ENCODE measurements at places on chromosomes 13 and 19. TPM values are rescaled to one million over a fixed set of nuclear protein-coding genes. Genes with fewer than 3 reads are reported as not detected.

Gene KCNRG
- polyA plus RNA-seq: not detected

Gene SIGLECL1
- not detected for polyA plus RNA-seq

Gene KCNC3
- 0.04 TPM for polyA plus RNA-seq

Gene SULT2A1
- not detected for polyA plus RNA-seq

Gene APOC4
- not detected for polyA plus RNA-seq

- H3K27me3 ChIP-seq: no peaks in the 10 kb centered on the region
- H3K36me3 ChIP-seq: peaks cover 53% of the 10 kb centered on the region
- peaks cover 44% of the 10 kb centered on the region for H3K4me1 ChIP-seq
- DNase-seq: peak; percentile 2
- peak overlapping the region; percentile 78 for H3K27ac ChIP-seq
These were observed 37.1 kb downstream of the AP1M1 start for GRCh38 chr19:16234552-16235445.

DNA sequence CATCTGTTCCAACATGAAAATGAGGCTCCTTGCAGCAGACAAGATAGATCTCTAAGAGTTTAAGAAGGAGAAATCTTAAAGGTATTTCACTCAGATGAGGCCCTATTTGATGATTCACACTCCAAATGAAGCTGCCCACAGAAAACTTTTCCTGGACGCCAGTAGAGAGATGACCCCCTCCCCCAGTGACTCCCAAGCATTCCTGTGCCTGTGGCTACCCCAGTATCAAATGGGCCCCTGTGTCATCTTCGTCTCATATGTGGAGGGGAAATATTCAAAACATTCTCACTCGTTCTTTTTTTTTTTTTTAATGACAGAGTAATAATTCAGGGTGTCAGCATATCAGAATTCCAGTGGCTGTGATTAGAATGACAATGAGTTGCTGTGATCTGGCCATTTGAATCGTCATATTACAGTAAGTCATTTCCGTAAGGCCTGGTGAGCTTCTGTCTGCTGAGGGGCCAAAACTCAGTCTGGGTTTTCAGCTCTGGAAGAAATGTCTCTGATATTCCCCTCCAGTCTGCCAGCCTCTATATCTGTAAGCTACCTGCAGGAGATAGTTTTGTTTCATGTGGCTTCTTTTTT lies 194.7 kb downstream of the URI1 start:
- no peaks in the 10 kb centered on the region for H3K36me3 ChIP-seq
- H3K27me3 ChIP-seq: no peaks in the 10 kb centered on the region
- H3K4me1 ChIP-seq: no peaks in the 10 kb centered on the region
- no peak overlapping the region for H3K4me3 ChIP-seq
- no peak for DNase-seq

- DNase-seq: no peak
- H3K27me3 ChIP-seq: no peaks in the 10 kb centered on the region
- no peaks in the 10 kb centered on the region for H3K36me3 ChIP-seq
- peaks cover 13% of the 10 kb centered on the region for H3K4me1 ChIP-seq
- no peak overlapping the region for H3K27ac ChIP-seq
- no peak overlapping the region for H3K4me3 ChIP-seq
These were observed 2.5 kb downstream of the URI1 start for GRCh38 chr19:29944390-29945012.

DNA sequence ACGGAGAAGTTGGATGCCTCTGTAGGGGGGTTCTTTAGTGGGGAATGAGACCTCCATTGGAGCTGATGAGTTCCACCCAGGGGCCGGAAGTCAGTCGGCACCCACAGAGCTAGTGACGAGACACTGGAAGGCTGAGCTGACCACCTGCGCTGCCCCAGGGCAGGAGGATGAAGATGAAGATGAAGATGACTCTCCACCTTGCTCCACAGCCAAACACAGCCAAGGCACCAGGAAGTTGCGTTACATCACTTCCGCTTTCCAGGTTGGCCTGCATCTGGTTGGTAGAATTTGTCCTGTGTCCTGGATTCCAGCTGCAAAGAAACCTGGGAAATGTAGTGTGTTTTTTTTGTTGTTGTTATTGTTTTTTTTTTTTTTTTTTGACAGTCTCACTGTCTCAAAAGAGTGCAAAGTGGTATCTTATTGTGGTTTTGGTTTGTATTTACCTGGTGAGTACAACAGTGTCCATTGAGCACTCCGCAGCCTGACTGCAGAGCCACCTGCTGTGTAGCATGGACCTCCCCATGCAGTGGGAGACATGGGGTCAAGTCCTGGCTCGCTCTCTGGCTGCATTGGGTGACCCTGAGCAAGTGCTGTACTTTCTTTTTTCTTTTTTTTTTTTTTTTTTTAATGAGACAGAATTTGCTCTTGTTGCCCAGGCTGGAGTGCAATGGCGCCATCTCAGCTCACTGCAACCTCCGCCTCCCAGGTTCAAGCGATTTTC lies 1.9 kb downstream of the TBC1D17 start:
- H3K4me1 ChIP-seq: peaks cover 25% of the 10 kb centered on the region
- peak overlapping the region; percentile 38 for H3K27ac ChIP-seq
- no peaks in the 10 kb centered on the region for H3K27me3 ChIP-seq

- H3K4me3 ChIP-seq: no peak overlapping the region
- H3K27ac ChIP-seq: no peak overlapping the region
- H3K4me1 ChIP-seq: no peaks in the 10 kb centered on the region
- DNase-seq: no peak
- H3K36me3 ChIP-seq: no peaks in the 10 kb centered on the region
These were observed 168.1 kb downstream of the PCDH17 start for GRCh38 chr13:57799624-57800023.

- H3K27ac ChIP-seq: no peak overlapping the region
- H3K27me3 ChIP-seq: no peaks in the 10 kb centered on the region
- no peaks in the 10 kb centered on the region for H3K36me3 ChIP-seq
- peaks cover 10% of the 10 kb centered on the region for H3K4me1 ChIP-seq
- peak; percentile 85 for DNase-seq
These were observed 51.5 kb downstream of the INSR start for GRCh38 chr19:7242601-7243258.

DNA sequence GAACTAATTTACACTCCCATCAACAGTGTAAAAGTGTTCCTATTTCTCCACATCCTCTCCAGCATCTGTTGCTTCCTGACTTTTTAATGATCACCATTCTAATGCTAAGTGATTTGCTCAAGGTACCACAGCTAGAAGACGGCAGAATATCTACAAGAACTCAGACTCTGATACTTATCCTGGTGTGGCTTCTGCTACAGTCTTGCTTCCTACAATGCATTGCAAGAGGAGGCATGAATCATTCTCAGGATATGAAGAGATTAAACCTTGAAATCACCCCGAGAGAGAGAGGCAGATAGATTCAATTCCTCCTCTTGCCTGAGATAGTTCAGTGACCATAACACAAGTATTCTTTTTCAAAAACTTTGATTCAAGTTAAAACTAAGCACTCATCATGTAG lies 306.4 kb downstream of the TBC1D4 start:
- H3K36me3 ChIP-seq: no peaks in the 10 kb centered on the region
- no peak for DNase-seq
- no peak overlapping the region for H3K27ac ChIP-seq
- H3K27me3 ChIP-seq: no peaks in the 10 kb centered on the region
- H3K4me1 ChIP-seq: no peaks in the 10 kb centered on the region
- no peak overlapping the region for H3K4me3 ChIP-seq

DNA sequence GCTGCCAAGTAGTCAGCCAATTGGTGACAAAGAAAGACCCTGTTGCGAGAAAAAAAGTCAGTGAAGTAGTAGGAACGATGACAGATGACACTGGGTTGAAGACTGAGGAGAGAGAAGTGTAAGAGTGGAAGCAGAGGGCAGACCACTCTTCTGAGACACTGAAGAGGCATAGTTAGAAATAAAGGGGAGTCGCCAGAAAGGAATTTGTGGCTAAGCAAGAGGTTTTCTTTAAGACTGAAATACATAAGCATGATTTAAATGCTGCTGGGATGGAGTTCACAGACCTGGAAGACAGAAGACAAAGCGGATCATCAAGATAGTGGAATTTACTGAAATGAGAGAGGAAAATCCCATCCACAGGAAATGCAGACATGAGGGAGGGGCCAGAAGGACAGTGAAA lies 56.2 kb upstream of the USPL1 start:
- H3K4me3 ChIP-seq: no peak overlapping the region
- no peaks in the 10 kb centered on the region for H3K36me3 ChIP-seq
- DNase-seq: no peak
- H3K27me3 ChIP-seq: no peaks in the 10 kb centered on the region

GRCh38 chr19:45528744-45529419 lies 21.6 kb downstream of the VASP start:
- no peak overlapping the region for H3K27ac ChIP-seq
- H3K27me3 ChIP-seq: no peaks in the 10 kb centered on the region
- H3K4me1 ChIP-seq: peaks cover 39% of the 10 kb centered on the region
- DNase-seq: no peak
- peaks cover 41% of the 10 kb centered on the region for H3K36me3 ChIP-seq
- no peak overlapping the region for H3K4me3 ChIP-seq

DNA sequence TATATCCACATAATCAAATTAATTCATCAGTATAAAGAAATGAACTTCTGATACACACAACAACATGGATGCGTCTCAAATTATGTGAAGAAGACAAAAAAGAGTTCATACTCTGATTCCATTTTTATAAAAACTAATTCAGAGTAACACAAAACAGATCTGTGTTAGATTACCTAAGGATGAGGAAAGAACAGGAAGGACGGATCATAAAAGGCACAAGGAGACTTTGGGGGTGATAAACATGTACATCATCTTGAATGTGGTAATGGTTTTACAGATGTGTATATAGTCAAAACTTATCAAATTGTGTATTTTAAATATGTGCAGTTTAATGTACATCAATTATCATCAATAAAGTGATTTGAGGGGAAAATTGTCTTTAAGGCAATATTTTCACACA lies 59.9 kb upstream of the DOCK9 start:
- no peaks in the 10 kb centered on the region for H3K36me3 ChIP-seq
- DNase-seq: no peak
- no peak overlapping the region for H3K4me3 ChIP-seq
- H3K4me1 ChIP-seq: no peaks in the 10 kb centered on the region

GRCh38 chr19:15479391-15480345 lies at the start of gene PGLYRP2:
PGLYRP2 (minus strand) TSS chr19:15479501; CDS start chr19:15479371, 130 bp downstream.
- H3K4me1 ChIP-seq: no peaks in the 10 kb centered on the region
- H3K36me3 ChIP-seq: no peaks in the 10 kb centered on the region
- no peak within 1 kb of the TSS for H3K4me3 ChIP-seq
- no peak within 1 kb of the TSS for H3K27ac ChIP-seq
- DNase-seq: peak; percentile 41

DNA sequence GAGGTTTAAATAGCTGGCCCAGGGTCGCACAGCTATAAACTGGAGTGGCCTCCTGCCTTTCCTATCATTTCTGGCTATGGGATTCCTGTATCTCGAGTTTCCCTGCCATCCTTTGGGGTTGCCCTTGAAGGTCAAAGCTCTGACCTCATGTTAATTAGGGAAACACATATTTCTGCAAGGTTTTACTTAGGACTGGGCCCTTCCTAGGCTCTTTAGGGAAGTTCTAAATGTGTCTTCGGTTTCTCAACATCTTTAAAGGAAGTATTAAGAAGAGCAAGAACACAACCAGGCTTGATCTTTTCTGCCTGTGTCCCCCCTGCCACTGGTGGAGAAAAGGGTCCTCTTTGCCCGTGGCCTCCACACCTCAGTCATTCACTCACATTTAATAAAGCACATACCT lies 10.8 kb downstream of the LCP1 start:
- peak overlapping the region; percentile 90 for H3K27ac ChIP-seq
- peak; percentile 51 for DNase-seq
- H3K4me1 ChIP-seq: peaks cover 100% of the 10 kb centered on the region
- H3K36me3 ChIP-seq: peaks cover 35% of the 10 kb centered on the region
- H3K27me3 ChIP-seq: no peaks in the 10 kb centered on the region

DNA sequence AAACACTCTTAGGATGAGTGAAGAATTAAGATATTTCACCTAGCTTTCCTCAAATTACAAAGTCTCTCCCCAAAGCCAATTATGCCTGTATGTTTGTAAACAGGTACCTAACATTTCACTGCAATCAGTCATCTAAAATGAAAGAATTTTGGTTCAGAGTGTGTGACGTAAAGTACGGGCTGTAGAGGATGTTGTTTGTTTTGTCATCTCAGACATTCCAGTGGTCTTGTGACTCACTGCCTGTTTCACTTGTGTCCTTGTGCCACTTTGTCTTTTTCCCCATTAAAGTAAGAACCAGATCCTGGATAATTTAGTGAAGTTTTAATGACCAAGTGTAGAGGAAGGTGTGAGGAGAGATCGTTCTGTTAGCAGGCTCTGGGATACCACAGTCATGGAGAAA lies 28.6 kb upstream of the EID2 start:
- H3K27ac ChIP-seq: no peak overlapping the region
- peaks cover 8% of the 10 kb centered on the region for H3K27me3 ChIP-seq
- H3K4me1 ChIP-seq: no peaks in the 10 kb centered on the region
- DNase-seq: no peak
- no peaks in the 10 kb centered on the region for H3K36me3 ChIP-seq

DNA sequence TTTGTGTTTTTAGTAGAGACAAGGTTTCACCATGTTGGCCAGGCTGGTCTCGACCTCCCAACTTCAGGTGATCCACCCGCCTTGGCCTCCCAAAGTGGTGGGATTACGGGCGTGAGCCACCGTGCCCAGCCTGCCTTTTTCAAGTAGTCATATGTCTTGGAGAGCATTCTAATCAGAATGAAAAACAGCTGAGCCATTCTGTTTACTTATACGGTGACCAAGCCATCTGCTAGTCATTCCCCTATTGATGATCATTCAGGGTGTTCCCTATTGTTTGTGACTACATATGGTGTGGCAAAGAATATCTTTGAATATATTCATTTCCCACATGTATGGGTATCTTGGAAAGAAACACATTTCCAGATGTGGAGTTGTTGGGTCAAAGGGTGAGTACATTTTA lies 17.2 kb downstream of the BLOC1S3 start:
- no peaks in the 10 kb centered on the region for H3K4me1 ChIP-seq
- H3K27ac ChIP-seq: no peak overlapping the region
- no peaks in the 10 kb centered on the region for H3K36me3 ChIP-seq
- H3K27me3 ChIP-seq: no peaks in the 10 kb centered on the region

- no peaks in the 10 kb centered on the region for H3K36me3 ChIP-seq
- DNase-seq: no peak
- H3K27me3 ChIP-seq: no peaks in the 10 kb centered on the region
- H3K4me1 ChIP-seq: peaks cover 8% of the 10 kb centered on the region
- no peak overlapping the region for H3K27ac ChIP-seq
These were observed 141.7 kb upstream of the SERP2 start for GRCh38 chr13:44231786-44232516.

DNA sequence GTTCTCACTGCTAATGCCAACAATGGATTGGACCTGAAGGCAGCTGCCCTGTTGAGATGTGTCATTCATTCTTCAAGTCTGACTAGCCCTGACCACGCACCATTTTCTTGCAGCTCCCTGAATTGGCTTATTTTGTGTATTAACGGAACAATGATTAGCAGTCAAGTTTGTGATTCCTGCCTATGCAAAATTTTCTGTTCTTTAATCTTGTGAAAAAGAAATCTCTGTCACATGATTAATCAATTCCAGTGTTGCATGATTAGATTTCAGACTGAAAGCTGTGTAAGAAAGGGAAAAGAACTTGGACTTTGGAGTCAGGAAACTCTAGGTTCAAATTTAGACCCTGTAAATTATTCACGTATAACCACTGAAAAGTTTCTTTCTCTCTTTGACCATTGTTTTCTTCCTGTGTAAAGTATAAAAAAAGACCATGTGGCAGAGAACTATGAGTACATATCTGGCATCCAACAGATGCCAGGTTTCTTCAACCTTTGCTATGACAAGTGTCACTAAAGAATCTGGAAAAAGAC lies 64.5 kb upstream of the SLC10A2 start:
- H3K4me3 ChIP-seq: no peak overlapping the region
- H3K36me3 ChIP-seq: no peaks in the 10 kb centered on the region
- DNase-seq: no peak
- H3K27me3 ChIP-seq: no peaks in the 10 kb centered on the region
- H3K27ac ChIP-seq: no peak overlapping the region

GRCh38 chr19:46033401-46033800 lies 7.4 kb downstream of the IGFL4 start:
- H3K27ac ChIP-seq: no peak overlapping the region
- H3K4me1 ChIP-seq: no peaks in the 10 kb centered on the region
- H3K4me3 ChIP-seq: no peak overlapping the region
- H3K36me3 ChIP-seq: no peaks in the 10 kb centered on the region

All from CD14-positive monocyte (primary cell).